ENCODE measurements at places on chromosomes 16 and 17.

DNA sequence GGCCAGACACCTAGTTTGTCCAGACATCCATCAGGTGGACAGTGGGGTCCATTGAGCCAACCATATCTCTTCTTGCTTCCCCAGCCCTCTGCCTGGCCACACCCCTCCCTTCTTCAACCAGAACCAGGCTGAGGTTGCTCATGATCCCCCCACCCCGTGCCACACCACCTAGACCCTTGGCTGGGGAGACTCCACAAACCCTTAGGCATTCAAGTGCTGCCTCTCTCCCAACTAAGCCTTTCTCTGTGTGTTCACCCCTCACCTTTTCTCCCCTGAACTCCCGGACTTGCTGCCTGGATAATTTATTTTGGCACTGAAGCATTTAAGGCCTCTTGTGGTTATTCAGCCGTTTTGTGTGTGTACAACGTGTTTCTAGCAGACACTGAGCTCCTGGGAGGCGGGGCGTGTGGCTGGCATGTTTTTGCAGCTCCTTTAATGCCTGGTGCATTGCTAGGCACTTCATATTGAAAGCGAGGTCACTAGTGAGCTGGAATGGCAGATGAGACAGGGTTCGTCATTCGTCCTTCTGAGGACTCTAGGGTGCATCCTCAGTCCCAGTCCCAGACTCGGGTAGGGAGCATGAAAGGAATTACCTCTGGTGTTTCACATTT lies 28.7 kb downstream of the CACNA1G start:
- DNase-seq: no peak

DNA sequence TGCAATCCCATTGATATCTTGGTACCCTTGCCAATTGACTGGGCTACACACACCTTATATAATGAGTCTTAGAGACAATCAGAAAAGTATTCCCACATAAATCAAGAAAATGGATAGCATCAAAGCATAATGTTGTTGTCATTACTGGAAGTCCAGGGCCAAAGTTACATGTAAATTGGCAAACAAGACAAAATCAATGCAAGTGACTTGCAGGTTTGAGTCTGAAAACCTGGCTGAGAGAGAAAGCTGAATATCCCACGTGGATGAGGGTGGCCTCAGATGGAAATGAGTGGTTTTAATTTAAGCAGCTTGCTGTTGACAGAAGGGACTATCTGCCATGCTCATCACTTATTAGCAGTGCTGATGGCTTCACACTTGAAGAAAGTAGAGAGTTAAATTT lies 324.0 kb upstream of the MON1B start:
- DNase-seq: no peak

DNA sequence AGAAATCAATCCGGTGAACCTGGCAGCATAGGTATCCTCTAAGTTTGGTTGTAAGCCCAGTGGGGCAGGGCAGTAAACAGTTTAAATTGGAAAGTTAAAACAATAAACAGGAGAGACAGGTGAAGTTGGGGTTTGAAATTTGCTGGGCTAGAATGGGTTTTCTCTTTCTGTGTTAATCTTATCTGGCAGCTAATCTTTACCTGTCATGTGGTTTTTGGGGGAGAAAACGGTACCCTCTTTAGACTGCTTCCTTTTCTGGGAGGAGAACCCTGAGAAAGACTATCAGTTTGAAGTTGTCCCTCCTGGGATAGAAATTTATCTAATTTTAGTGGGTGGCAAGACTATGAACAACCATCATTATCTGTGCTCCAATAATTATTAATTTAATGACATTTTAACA lies 24.0 kb downstream of the CDH13 start:
- DNase-seq: peak; percentile 38

GRCh38 chr17:7190276-7190917 lies 11.2 kb upstream of the ASGR1 start:
- no peak for DNase-seq

- DNase-seq: no peak
These were observed 5.4 kb downstream of the LRRC75A start for GRCh38 chr17:16486373-16487250.

- DNase-seq: no peak
These were observed 19.8 kb upstream of the NF1 start for GRCh38 chr17:31074772-31075555.

- DNase-seq: no peak
These were observed 44.4 kb downstream of the PPL start for GRCh38 chr16:4892361-4893102.

DNA sequence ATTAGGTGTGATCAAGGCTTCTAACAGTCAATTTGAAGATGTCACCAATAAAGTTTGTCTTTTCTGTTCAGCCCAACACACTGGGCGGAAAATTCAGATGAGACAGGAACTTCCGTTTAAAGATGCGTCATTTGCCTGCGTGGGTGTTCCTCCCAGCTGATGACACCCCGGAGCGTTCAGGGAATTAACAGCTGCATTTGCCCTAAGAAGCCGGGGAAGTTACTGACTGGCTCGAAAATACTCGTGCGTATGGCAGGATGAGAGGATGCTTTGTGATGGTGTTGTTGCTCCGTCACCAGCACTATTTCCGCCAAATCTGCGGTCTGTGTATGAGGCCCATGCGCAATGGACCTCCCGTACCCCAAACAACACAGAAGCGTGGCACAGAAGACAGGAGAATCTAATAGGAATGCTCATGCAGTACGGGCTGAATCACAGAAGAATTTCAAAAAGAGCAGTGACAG lies 11.9 kb upstream of the PVALEF start:
- DNase-seq: peak; percentile 46

GRCh38 chr16:20884240-20884556 lies 16.0 kb downstream of the DCUN1D3 start:
- no peak for DNase-seq

- DNase-seq: no peak
These were observed 57.3 kb upstream of the DLX4 start for GRCh38 chr17:49911719-49912118.

All from CD4-positive, alpha-beta T cell treated with Interleukin-21 for 1 hour (primary cell).